Activated CD4-positive, alpha-beta T cell treated with anti-CD3 and anti-CD28 coated beads for 48 hours (primary cell): ENCODE measurements at places on chromosomes 2 and 18.

DNA sequence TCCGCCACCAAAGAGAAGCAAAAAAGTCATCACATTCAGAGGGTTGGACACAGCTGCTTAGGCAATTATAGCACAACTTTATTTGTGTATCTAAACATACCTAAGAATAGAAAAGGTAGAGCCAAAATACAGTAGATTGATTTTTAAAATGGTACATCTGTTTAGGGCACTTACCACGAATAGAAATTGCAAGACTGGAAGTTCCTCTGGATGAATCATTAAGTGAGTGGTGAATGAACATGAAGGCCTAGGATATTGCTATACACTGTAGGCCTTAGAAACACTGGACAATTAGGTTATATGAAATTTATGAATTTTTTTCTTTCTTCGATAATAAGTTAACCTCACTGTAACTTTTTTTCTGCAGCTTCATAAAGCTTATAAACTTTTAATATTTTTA lies 687.0 kb downstream of the BCL11A start:
- DNase-seq: no peak

DNA sequence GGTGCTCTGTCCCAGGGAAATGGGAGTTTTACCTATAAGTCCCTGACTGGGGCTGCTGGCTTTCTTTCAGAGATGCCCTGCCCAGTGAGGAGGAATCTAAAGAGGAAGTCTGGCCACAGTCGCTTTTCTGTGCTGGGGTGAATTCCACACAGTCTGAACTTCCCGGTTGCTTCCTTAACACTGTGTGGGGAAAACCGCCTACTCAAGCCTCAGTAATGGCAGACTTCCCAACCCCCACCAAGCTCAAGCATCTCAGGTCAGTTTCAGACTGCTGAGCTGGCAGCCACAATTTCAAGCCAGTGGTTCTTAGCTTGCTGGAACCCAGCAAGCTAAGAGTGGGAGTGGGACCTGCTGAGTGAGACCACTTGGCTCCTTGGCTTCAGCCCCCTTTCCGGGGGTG lies 54.9 kb downstream of the NUP35 start:
- no peak for DNase-seq

GRCh38 chr2:19648583-19648982 lies 253.2 kb downstream of the TTC32 start:
- DNase-seq: no peak

DNA sequence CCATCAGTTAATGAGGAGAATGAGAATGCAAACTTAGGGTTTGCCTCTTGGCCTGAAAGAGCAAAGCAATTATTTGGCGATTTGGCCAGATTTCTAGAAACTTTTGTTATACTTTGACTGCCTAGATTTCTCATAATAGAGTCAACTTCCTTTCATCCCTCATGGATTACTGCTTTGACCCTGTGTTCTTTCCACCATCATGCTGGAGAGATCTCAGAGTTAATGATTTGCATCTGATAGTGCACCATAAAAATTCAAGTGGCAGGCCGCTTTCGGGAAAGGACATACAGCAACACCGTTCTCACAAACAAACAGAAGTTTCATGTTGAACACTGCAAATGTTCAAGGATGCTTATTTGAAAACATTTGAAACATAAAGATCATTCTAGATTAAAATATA lies 143.7 kb upstream of the ZFP36L2 start:
- DNase-seq: no peak

GRCh38 chr2:79721966-79722365 lies 209.1 kb downstream of the CTNNA2 start:
- no peak for DNase-seq

DNA sequence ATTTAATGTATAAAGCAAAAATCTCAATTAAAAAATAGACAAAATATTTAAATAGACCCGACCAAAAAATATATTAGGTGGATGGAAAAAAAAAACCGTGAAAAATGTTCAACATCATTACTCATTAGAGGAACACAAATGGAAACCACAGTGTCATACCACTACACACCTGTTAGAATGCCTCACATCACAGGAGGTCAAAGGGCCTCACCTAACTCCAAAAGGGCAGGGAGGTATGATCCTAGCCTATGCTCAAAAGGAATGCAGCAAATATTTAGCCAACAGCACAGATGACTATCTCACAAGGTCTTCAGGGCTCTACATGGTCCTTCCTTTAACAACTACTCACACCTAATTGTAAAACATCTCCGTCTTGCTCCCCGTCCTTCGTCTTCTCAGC lies 185.5 kb upstream of the SETBP1 start:
- no peak for DNase-seq

GRCh38 chr2:78568782-78569373 lies 456.6 kb upstream of the REG3G start:
- DNase-seq: no peak
